ENCODE measurements at places on chromosomes 1 and 21.

- no peak for DNase-seq
Observed at GRCh38 chr1:100076744-100077143, 56.0 kb downstream of the SASS6 start.

DNA sequence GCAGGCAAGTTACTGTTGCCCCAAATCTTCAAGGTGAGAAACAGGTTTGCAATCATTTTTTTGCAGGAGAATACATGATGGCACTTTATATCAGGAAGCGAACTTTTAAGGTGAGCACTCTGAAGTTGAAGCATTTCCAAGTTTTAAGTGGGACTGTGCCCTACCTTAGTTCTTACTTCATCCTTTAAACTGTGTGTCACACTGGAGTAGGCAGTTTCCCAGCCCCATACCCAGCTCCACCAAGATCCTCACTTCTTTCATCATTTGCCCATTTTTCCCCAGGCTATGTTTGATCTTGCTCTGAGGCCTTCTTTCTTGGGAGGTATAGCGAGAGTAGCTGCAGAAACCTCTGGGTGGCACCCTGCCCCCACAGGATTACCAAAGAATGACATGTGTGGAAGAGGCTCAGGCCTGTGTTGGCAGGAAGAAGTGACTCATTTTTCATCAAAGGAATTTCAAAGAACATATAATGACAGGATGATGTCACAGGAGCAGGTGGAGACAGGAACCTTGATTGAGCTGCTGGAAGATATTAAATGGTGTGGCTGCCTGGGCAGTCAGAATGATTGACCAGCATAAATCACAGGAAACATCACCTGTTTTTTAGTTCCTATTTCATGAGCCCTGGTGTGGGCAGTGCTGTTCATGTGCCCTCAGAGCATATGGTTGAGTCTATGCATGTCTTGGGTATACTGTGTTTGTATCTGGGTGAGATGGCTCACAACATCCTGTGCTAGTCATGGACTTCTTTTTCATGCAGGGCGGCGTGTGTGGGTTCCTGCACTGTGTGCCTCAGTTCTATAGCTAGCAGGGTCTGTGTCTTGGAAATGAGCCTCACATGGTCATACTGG, 20.8 kb upstream of the MACF1 start:
- peak; percentile 72 for DNase-seq

- no peak for DNase-seq
Observed at GRCh38 chr1:147336291-147336690, 93.8 kb downstream of the CHD1L start.

DNA sequence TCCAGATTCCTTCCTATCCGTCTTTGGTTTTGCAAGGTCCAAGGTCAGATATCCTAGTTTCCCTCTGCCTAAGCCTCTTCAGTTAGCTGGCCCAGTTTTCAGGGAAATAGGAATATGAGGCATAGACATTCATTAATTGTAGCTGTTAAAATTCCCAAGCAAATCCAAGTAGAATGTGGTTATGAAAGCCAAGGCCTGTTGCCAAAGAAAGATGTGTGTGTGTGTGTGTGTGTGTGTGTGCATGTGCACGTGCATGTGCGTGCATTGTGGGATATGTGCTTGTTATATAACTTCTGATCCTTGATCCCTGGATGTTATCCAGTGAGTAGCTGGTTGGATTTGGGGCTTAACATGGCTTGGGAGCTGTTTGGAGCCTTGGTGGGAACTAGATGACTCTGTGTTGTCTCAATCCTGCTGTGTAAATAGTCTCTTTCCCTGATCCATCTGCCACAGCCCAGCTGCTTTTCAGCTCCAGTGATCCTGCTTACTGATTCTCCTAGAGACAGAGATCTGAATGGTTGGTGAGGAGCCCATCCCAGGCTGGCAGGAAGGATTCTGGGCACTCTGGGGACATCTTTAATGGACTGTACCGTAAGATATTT, 70.6 kb upstream of the GCLM start:
- no peak for DNase-seq

DNA sequence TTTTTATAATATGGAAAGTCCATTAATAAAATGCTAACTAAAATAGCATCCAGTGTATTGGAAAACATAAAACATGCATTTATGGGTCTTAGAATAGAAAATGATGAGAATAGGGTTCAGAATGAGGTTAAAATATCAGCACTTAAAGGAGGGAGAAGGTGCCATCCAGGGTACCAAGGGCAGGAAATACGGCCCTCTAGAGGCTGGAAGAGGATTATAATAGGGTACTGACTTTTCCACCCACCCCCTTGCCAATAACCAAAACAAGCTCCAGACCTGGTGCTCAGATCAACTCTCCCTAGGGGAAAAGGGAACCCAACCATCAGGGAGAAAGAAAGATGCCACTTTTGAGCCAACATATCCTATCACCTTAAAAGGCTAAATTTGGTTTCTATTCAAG, 26.7 kb downstream of the ASTN1 start:
- no peak for DNase-seq

DNA sequence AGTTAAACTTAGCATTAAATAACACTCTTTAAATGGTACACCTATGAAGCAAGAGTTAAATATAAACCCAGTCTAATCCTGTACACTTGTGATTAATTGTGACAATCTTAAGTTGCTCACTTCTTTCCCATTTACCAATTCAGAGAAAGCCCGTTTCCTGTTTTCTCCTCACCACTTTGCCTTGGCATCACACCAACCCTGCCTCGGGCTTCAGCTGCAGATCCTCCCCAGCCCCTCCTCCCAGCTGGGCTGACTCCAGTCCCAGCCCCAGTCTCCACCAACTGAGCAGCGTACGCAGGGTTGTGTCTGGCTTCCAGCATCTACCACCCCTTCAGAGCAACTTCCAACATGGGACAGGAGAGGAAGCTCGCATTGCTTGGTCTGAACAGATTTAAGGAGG, 4.1 kb downstream of the PYCR2 start:
- DNase-seq, result no peak

Data from activated T-helper 1 cell treated with Interleukin-2 at 50 U/mL for 16 hours (primary cell).